ENCODE measurements at places on chromosomes 7 and 10.

- no peak for DNase-seq
Measured at GRCh38 chr10:44955413-44956070, 4.1 kb upstream of the RASSF4 start.

GRCh38 chr10:101075775-101076174 lies 14.0 kb downstream of the KAZALD1 start:
- DNase-seq: no peak

DNA sequence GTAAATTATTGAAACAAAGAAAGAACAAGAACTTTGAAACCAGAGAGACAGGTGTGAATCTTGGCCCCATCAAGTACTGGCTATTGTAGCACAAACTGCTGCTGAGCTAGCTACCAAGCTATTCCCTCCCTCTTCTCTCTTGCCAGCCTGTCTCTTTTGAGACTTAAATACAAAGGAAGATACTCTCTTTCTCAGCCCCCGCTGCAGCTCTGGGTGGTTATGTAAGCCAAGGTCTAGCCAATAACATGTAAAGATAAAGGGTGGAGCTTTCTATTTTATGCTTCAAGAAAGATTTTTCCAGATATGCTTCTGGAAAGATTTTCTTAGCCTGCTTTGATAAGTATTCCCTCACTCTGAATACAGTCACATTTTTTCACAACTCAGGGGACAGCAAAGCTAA lies 17.2 kb downstream of the BAZ1B start:
- DNase-seq: no peak

DNA sequence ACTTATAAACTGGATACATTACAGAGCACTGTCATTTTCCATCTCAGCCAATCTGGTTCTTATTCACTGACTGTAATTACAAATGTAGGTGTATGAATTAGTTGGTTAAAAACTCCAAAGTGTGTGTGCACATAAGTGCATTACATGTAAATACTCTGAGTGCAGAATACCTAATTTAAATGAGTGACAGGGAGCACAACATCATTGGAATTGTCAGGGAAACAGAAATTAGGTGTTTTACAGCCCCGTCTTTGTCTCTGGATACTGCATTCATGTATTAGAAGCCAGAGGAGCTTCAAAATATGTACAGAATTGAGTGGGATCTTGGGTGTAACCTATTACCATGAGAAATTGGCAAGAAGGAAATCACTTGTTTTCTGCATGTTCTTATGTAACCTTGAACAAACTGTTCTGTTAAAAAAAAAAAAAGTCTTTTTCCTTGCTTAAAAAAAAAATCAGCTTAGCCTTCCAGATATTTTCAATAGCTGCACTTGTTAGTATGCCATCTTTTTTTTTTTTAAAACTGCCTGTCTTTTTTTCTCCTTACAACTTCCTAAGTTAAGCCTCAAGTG lies 31.1 kb downstream of the CELF2 start:
- DNase-seq: no peak

GRCh38 chr10:121183236-121183635 lies 332.1 kb downstream of the WDR11 start:
- no peak for DNase-seq

- DNase-seq: no peak
Measured at GRCh38 chr10:44316922-44317215, 68.0 kb downstream of the CXCL12 start.

GRCh38 chr7:130352194-130353074 lies 7.8 kb downstream of the CPA5 start:
- DNase-seq: no peak

- DNase-seq: no peak
Measured at GRCh38 chr10:6142644-6143043, 53.8 kb downstream of the RBM17 start.

DNA sequence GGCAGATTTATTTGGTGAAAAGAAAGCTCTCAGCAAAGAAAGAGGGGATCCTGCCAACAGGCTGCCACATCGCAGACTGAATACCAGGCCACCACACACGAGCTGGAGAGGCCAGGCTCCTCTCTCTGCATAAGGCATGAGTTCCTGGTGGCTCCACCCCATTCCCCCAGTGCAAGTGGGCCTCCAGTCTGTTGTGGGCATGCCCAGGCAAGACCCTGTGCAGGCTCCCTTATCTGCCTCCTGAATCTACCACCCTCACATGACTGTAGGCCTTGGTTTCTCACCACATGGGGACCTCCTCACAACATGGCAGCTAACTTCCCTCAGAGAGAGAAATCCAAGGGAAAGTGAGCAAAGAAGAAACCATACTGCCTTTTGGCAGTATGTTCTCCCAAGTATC lies 26.7 kb upstream of the CUL1 start:
- DNase-seq: no peak

- no peak for DNase-seq
Measured at GRCh38 chr10:614790-615582, 74.5 kb downstream of the DIP2C start.

DNA sequence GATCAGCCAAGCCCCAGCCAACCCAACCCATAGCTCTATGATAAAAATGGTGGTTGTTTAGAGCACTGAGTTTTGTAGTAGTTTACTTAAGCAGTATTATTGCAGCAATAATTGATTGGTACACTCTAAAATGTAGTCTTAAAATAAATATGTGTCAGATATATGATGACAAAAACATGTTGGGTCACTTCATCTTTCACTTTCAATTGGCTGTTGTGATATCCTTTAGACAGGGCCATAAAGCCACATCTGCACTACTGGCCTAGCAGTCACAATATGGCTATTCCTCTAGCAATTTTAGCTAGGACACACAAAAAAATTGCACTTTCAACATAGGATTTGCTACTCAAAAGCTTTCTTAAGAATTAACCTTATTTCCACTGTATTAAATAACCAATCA lies 5.9 kb upstream of the CAV1 start:
- DNase-seq: no peak

DNA sequence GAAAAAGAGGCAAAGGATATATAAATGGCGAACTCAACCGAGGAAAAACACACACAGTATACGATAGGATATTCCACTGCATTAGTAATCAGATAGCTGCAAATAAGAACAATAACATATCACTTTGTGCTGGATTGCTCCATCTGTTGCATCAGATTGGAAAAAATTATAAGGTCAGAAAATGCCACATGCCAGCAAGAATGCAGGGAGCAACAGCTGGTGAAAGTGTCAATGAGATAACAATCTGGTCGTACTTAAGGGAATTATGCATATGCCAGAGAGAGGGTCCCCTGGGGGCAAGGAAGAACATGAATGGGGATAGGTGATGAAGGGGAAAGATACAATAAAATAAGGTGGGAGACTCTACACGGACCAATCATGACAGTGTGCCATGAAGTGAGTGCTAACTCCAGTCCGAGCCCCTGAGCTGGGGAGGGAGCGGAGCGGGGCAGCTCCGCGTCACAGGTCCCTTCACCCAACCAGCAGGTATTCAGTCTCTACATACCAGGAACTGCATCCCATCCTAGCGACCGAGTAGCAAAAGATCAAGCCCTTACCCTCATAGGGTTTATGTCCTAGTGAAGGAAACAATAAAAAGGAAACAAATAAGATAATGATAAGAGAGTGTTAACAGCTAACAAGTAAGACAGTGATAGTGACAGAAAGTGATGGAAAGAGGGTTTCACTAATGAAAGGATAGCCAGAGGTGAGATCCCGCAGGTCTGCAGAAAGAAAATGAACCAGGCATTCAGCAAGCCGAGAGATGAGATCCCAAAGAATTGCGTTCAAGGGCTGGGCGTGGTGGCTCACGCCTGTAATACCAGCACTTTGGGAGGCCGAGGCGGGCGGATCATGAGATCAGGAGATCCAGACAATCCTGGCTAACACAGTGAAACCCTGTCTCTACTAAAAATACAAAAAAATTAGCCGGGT lies 9.4 kb downstream of the MPP7 start:
- DNase-seq: no peak

DNA sequence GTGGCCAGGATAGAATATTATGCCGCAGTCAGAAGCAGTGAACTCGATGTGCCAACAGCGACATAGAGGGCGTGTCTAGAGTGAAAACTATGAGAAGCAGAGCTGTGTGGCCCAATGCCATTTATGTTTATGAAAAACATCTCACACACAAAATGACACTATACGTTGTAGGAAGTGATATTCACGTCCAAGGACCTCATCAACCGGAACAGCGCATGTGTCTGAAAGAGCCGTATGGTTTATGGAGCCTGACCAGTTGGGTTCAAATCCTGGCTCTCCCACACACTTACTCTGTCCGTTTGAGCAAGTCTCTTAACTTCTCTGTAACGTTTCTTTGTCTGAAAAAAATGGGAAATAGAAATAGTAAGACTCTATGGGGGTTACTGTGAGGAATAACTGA lies 20.5 kb downstream of the TAS2R40 start:
- DNase-seq: no peak

DNA sequence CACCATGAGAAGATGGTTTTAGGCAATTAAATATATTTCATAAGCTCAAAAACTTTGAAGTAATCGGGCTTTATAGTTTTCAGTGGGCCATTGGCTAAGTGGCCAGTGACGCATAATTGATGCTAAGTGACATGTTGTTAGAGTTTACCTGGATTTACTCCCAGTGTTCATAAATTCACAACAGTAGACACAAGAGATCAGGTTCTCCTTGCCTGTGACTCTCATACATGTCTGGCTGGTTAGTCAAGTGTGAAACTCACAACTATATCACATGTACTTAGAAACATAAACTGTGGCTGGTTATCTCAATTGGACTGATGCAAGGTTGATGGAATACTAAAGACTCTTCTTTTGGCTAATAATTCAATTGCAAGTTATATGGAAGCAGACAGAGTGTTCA lies 26.2 kb downstream of the ASB15 start:
- DNase-seq: no peak

GRCh38 chr7:55468495-55468894 lies 103.4 kb downstream of the LANCL2 start:
- DNase-seq: no peak

- no peak for DNase-seq
Measured at GRCh38 chr10:107498983-107499382, 334.5 kb upstream of the SORCS1 start.

GRCh38 chr7:77315182-77315591 lies 101.0 kb downstream of the GSAP start:
- DNase-seq: no peak

GRCh38 chr10:58086763-58087150 lies 180.9 kb downstream of the IPMK start:
- DNase-seq: no peak

DNA sequence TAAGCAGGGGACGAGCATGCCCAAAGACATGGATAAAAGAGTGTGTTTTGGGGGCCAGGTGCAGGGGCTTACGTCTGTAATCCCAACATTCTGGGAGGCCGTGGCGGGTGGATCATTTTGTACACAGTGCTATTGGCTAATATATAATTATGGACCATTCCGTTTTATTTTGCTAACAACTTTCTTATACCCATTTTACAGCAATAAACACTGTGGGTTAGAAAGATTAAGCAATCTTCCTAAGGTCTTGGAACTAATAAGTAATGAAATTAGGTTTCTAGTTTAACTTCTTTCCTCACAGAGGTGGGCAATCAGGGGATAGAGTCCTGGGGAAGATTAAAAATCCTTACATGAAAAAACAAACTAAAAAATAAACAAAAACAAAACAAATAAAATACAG lies 3.4 kb downstream of the GGCT start:
- no peak for DNase-seq

DNA sequence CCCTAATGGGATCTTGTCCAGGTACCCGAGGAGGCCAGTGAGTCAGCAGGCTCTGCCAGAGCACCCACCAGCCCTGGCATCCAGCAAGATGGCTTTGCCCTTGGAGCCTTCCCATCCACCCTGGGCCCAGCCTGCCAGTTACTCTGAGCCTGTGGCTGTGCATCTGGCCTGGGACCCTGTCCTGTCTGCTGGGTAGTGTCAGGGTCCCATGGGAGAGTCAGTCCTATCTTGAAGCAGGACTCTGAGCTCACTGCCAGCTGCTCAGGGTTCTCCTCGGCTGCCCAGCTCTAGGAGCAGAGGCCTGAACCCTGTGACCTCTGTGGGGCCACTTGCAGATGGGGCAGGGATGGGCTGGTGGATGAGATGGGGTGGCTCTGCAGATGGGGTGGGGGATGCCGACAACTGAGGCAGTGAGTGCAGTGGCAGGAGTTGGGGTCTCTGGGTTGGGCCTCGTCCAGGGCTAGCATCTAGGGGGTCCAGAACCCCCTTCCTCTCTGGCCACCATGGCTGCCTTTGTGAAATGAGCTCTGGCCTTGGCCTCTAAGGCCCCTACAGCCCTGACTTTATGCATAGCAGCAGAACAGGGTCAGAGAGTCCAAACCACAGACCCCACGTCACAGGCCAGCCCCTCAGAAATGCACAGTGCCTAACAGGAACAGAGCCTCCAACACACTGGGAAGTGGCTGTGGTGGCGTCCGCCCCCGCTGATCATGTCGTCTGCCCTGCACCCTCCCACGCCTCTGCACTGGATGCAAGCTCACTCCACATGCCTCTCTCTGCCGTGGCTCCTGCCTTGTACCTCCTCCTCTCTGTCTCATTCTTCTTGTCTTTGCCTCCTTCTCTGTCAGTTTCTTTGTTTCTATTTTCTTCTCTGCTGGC lies 88.1 kb upstream of the RET start:
- no peak for DNase-seq

GRCh38 chr10:22374489-22375126 lies 29.3 kb downstream of the SPAG6 start:
- no peak for DNase-seq

GRCh38 chr10:113169853-113170460 lies 219.9 kb downstream of the TCF7L2 start:
- no peak for DNase-seq

DNA sequence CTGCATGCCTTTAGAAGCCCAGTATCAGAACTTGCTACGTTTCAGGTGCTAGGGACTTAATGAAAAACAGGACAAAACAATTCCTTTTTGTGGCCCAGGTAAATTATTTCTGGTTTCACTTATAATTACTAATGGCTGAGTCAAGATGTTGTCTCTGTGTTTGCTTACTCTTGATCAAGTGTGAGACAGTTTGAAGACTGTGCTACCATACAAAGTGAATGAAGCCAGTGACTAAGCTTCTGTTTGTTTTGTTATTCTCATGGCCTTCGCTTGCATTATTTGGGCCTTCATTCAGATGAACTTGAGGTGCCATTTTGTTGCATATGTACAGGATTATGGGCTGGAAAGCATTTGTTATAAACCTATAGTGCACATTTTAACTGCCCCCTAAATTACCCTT lies 17.9 kb downstream of the SMNDC1 start:
- DNase-seq: no peak

GRCh38 chr10:89304446-89304845 lies 2.6 kb downstream of the IFIT2 start:
- no peak for DNase-seq

DNA sequence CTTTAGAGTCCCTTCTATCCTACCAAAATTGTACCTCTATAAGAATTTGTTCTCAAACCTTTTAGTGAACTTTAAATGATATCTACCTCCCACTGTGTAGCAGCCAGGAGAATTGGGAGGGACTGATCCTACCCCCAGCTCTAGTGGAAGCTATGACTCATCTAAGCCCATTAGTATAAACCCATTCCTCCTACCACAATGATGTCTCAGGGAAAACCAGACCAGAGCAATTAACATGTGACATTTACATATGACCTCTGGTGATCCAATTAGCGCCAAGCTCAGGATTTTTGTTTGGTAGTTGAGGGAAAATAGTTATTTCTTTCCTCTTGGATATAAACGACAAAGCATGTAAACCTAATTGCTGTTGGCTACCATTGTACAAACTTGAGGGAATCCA lies 33.1 kb upstream of the R3HCC1L start:
- no peak for DNase-seq
